ENCODE measurements at places on chromosomes 16 and 17. TPM values are rescaled to one million over a fixed set of nuclear protein-coding genes. Genes with fewer than 3 reads are reported as not detected.

Gene KIF2B
- not detected for polyA plus RNA-seq

Gene ALOX12B
- polyA plus RNA-seq, result 1.0 TPM

Gene FOXL1
- polyA plus RNA-seq, result 0.70 TPM

Gene TBC1D3L
- 12.1 TPM for polyA plus RNA-seq

Gene C16orf96
- polyA plus RNA-seq, result not detected

Gene OGFOD1
- polyA plus RNA-seq, result 79.7 TPM

Gene TRIM72
- not detected for polyA plus RNA-seq

Gene SULT1A2
- not detected for polyA plus RNA-seq

Gene KCNH6
- polyA plus RNA-seq, result not detected

Gene IRX6
- polyA plus RNA-seq, result not detected

Gene RAP1GAP2
- polyA plus RNA-seq, result 8.3 TPM

Gene SOX9
- polyA plus RNA-seq, result 9.6 TPM

Gene DPEP2
- not detected for polyA plus RNA-seq

DNA sequence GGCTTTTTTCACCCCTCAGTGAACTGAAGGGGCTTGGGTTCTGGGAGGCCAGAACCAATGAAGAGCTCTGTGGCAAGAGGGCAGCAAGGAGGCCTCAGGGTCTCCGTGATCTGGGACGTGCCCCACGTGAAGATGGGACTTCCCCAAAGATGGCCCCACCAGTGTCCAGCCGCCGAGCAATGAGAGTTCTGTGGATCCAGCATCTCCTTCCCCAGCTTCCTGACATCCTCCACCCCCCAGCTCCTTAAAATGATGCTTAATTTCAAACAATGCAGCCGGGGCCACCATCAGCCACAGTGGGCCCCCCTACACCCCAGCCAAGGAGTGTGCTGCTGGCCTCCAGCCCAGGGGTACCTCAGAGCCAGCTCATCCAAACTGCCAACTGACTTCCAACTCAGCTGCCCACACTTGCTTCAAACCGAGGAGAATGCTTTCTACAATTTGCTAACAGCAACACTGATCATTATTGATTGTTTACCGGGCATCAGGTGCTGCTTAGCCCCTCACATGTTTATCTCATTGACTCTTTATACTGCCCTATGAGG, 5.9 kb upstream of the SPPL2C start:
- no peak for DNase-seq

- DNase-seq, result no peak
Observed at GRCh38 chr16:53084746-53085334, 30.0 kb downstream of the CHD9 start.

- no peak for DNase-seq
Observed at GRCh38 chr17:50127697-50128361, 2.1 kb downstream of the SAMD14 start.

DNA sequence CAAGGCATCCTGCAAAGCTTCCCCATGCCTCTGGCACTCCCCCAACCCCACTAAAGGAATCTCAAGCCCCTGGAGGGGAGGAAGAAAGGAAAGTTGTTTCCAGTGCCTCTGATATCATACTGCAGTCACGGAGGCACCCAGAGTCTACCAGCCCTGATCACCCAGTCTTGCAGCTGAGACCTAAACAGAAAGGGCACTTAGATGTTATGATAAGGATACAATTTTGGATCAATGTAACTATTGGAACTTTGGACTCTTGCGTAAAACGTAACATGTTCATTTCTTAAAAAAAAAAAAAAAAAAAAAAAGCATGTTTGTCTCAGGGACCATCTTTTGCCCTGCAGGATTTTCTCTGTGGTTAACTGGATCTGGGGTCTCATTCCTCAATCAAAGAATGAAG, 52.4 kb upstream of the COX10 start:
- no peak for DNase-seq

DNA sequence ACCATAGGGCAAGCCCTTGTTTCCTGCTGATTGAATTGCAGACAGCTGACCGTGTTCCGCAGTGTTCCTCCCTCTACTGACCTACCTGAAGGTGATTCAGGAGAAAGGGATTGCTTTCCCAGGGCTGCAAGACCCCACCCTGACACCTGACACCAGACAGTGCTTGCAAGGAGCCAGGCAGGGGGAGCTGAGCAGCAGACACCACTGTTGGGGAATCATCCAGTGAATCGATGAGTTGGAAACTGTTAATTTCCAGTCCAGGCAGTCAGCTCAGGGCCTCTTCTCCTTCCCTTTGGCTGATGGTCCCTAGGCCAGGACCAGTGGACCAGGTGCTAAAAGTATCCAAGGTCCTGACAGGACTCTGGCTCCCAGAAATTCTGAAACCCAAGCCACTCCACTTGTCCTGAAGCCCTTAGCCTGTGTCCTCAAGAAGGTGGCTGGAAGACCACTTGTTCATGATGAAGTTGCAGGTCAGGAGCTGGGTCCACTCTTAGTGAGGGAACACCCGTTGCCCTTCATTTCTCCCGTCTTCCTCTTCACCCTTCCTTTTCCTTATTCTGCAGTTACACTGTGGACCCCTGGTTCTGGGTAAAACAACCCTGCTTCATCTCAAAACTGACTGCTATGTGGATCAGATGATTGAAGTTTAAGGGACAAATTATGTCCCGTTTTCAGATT, 9.5 kb upstream of the UNK start:
- no peak for DNase-seq

- DNase-seq, result no peak
Observed at GRCh38 chr17:75472119-75472518, 15.7 kb downstream of the TMEM94 start.

GRCh38 chr16:77238593-77238992, 39.4 kb downstream of the SYCE1L start:
- no peak for DNase-seq

GRCh38 chr16:88437367-88437964, 15.6 kb upstream of the ZFPM1 start:
- DNase-seq, result peak; percentile 52

GRCh38 chr17:47238321-47239010, 15.2 kb upstream of the ITGB3 start:
- no peak for DNase-seq

GRCh38 chr16:2043667-2044451, 3.8 kb downstream of the NTHL1 start:
- DNase-seq, result no peak

DNA sequence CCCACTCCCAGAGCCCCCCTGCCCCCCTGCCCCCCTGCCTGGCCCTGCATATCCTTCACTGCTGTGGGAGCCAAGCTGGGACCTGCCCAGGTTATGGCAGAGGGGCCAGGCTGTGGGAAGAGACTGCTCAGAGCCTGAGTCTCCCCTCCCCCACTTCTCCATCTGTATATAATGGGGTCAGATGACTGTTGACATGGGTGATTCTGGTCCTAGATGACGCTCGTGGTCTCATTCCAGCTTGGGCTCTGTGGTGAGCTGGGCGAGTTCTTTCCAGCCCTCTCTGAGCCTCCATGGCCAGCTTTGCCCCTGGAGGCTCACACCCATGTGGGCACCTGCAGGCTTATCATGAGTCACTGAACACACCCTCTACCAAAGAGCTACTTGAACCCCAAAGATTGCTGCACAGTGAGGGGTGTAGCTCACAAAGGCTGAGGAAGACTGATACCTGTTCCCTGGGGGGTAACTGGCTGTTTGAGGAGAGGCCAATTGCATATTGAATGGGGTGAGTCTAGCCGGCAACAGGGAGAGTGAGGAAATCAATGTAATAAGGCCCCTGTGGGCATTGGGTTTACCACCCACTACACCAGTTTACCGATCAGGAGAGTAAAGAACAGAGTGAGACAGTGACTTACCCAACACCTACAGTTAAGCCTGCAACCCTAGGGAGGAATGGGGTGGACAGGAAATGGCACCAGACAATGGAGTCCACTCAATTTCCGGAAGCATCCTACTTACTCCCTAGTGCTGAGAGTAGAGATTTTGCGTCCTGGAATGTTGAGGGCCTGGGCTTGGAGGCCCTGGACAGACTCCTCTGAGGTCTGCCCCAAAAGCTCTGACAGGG, 4.2 kb upstream of the SREBF1 start:
- no peak for DNase-seq

DNA sequence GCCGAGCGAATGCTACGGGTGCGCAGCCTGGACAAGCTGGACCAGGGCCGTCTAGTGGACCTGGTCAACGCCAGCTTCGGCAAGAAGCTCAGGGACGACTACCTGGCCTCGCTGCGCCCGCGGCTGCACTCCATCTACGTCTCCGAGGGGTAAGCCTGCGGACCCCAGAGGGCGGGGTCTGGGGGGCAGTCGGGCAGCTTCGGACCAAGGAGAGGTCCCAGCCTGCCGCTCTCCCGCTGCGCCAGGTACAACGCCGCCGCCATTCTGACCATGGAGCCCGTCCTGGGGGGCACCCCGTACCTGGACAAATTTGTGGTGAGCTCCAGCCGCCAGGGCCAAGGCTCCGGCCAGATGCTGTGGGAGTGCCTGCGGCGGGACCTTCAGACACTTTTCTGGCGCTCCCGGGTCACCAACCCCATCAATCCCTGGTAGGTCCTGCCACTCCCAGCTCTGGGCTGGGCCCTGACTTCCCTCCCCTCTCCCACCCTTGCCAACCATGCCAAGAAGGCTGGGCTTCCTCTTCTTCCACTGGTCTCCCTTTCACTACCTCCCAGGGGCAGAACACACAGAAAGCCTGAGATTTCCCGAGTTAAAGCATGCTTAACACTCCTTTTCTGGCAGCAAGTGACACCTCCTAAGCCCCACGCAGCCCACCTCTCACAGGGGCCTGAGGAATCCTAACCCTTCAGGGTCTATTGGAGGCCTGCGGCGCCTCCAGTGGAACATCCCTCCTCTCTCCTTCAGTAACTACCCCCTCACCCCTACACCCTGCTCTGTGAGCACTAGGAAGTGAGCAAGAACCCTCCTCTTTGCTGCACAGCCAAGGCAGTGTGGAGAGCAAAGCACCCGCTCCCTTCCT, 3.2 kb downstream of the NAGS start:
- no peak for DNase-seq

DNA sequence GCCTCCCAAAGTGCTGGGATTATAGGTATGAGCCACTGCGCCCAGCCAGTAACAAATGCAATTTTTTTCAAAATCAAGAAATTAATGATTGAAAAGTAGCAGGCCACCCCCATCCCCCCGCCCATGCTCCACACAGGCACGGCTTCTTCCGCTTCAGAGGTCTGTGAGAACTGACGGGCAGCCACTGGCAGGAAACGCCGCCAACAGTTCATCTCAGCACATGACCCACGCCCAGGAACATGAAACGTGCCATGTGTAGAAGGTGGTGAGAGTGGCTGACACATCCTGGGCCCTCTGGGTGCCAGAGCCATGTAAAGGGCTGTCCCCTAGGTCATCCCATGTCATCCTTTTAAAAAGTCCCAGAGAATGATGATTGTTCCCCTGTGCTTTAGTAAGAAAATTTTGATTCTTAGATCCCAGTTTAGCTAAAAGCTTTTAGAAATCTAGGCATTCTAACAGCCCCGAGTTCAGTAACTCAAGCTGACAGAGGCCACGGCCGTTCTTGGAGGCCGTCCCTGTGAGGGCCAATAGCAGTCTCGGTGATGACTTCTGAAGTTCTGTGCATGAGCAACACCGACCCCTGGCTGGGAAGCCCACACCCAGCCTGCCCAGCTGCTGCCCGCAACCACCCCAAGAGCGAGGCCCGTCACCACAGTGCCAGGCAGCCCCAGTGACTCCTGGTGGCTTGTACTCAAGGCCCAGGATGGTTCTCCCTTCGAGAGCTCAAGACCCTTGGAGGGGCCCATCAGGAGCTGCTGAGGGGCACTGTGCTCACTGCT, 52.1 kb downstream of the KLHDC4 start:
- no peak for DNase-seq

- DNase-seq, result no peak
Observed at GRCh38 chr17:47993031-47993564, 22.2 kb downstream of the CDK5RAP3 start.

DNA sequence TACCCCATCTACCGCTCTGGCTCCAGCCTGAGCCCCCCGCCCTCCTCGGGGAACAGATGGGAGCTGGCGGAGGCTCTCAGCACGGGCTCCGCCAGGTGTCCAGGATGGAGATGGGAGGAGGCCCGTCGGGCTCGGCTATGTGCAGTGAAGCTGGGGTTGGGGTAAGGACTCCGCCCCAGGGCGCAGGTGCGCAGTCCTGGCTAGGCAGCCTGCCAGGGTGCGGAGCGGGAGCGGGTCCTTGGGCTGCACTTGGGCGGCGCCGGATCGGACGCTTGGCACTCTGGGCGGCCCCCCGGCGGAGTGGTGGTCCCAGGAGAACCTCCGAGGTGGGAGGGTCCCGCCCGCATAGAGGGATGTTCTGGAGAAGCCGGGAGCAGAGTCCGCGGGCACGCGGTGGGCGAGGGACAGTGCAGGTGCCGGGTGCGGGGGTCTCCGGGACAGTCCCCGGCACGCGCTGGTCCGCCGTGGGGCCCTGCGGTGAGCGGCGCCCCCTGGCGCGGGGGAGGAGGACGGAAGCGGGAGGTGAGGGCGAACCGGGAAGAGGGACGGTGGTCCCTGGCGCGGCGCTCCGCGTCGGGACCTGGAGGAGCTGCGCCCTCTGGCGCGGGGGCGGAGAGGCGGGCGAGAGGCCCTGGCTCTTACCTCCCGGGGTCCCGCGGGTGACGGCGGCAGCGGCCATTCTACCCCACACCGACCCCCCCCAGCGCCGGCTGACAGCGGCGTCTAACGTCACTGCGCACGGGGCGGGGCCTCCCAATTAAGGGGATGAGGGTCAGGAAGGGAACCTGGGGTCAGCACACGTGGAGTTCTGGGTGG, at the start of gene CAMTA2:
Gene CAMTA2 (minus strand): TSS at position 725 of the 816 bp plus-strand sequence. CDS start 1,453 bp downstream, outside the sequence.
- peak; percentile 87 for DNase-seq

GRCh38 chr16:2511128-2511800, 2.5 kb upstream of the ATP6V0C start:
- DNase-seq, result no peak

GRCh38 chr16:11074131-11074530, 129.8 kb downstream of the CLEC16A start:
- no peak for DNase-seq

DNA sequence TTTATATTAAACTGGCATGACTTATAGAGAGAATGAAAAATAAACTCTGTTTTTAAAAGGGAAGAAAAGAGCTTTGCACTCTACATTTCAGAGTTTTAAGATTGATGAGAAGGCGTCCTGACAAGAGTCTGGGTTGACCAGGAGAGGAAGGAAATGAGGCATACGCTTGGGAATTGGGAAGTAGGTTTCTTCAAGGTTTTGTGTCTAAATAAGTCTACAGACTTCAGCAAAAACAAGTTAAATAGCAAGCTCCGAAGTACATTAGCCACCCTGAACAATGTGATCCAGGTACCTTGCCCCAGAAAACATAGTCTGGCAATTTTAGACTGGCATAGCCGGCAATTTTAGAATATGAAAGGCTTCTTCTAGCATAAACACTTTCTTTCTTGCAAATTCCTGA, 28.5 kb upstream of the CCDC182 start:
- DNase-seq, result no peak

- DNase-seq, result no peak
Observed at GRCh38 chr16:3857189-3858043, 23.1 kb downstream of the CREBBP start.

DNA sequence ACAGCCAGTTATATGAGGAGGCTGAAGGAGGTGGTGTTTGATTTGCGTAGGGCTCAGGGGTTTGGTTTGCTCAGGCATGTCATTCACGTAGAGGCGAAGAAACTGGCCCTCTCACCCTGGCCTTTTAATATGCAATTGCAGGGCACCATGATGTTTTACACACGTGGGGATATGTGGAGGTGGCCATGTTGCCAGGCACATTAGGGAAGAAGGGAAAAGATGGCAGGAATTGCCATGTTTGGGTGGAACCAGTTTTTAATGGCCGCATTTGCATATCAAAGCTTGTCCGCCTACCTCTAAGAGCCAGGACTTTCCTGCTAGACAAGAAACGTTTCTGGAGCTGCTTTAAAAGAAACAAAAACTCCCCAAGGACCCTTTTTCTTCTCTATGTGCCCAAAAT, 1483.7 kb upstream of the GOT2 start:
- no peak for DNase-seq

All from A549 (cell line).